ENCODE measurements at places on chromosomes 2 and 18.

- DNase-seq = no peak
Measured at GRCh38 chr2:175064797-175065196, 59.6 kb upstream of the CHN1 start.

GRCh38 chr2:101893681-101894381 lies 97.9 kb upstream of the IL1R2 start:
- DNase-seq = no peak

- no peak for DNase-seq
Measured at GRCh38 chr2:19137433-19137832, 221.0 kb downstream of the OSR1 start.

- DNase-seq = no peak
Measured at GRCh38 chr18:45255197-45255890, 359.9 kb upstream of the SLC14A2 start.

DNA sequence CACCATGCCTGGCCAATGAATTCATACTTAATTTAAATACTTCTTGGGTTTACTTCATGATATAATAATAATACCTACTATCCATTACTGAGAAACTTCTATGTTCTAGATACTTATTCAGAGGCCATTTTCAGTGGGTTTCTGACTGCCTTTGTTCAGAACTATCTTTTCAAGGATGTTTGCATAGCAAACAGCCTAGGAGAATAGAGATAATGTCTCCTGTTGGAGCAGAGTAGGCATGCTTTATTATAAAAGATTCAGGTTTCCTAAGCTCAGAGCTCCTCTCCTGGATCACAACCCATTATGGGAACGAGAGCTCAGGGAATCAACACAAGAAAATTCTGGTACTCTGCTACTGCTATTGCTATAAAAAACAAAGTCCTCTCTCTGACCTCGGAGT lies 11.1 kb downstream of the FASTKD1 start:
- DNase-seq = no peak

- DNase-seq = no peak
Measured at GRCh38 chr18:45104049-45104395, 423.3 kb downstream of the SETBP1 start.

GRCh38 chr2:223055836-223056235 lies 3.8 kb downstream of the KCNE4 start:
- DNase-seq = no peak

DNA sequence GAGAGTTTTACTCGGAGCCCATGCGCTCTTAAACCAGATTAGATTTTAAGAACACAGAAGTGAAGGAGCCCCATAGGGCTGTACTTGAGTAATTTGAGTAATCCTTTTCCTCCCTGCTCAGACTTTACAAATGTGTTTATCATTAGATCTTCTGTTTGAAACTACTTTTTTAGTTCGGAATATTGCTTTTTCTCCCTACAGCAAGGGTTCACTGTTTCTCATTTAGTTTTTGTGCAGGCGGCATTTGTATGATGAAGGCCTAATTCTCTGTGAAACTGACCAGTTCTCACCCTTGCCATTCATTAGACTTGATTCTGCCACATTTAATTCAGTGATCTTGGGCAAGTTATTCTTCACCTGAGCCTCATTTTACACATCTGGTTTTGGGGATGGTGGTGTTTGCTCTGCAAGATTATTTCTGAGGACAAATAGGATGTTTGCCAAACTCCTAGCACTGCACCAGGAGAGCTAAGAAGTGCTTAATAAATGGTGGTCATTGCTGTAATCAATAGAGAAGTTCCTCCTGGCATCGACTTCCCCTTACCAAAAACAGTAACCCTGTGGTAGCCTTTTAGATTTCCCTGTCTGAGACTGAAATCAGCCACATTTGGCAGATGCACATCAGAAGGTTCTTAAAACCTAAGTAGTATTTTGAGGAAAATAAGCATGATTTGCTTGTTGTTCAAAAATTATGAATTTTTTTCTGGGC lies 2.2 kb downstream of the B3GNT2 start:
- no peak for DNase-seq

- no peak for DNase-seq
Measured at GRCh38 chr2:118990757-118991545, 49.0 kb downstream of the MARCO start.

GRCh38 chr2:121489284-121489683 lies 41.4 kb upstream of the RNU4ATAC start:
- no peak for DNase-seq

- no peak for DNase-seq
Measured at GRCh38 chr18:55918444-55918843, 330.5 kb upstream of the TCF4 start.

GRCh38 chr2:144467502-144468137 lies 52.3 kb downstream of the ZEB2 start:
- no peak for DNase-seq

DNA sequence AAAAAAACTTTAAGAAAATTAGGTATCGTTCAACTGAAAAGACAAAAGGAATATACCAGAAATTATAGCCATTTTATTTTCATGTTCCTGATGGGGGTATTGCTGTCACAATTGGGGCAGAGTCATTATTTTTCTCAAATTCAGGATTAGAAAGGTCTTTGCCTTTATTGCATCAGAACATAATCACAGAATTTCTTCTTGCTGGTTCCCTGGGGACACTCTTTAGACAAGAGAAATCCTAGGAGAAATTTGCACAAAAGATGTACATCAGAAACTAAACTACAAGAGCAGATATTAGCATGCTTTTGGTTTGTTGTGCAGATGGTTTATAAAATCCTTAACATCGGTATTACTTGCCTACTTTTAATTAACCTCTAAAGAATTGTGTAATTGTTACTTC lies 103.2 kb downstream of the NCOA1 start:
- DNase-seq = no peak

DNA sequence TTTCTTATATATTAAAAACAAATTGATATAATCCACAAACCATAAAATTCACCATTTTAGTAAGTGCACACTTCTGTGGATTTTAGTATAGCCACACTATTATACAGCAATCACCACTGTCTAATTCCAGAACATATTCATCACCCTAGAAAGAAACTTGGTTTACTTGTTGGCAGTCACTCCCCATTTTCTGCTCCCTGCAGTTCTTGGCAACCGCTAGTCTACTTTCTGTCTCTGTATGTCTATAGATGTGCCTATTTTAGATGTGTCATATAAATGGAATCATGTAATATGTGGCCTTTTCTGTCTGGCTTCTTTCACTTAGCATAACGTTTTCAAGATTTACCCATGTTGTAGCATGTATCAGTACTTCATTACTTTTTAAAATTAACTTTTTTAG lies 5.7 kb downstream of the CKAP2L start:
- no peak for DNase-seq

DNA sequence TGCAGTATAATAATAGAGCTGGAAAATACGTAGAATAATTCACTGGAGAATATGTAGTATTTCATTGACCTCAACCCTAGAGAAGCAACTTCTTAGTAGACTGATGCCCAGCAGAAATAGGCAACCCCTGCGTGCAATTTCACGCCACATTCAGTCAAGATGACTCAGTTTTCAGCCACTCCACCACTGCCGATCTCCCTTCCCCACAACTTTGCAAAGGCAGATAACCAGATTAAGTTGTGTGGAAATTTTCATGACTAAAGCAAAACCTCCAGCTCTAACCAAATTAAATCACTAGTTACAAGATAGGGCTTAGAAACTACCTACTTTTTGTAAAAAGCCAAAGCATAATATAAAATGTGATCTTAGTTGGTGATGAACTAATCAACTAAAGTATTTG lies 63.3 kb upstream of the STK17B start:
- DNase-seq = no peak

- no peak for DNase-seq
Measured at GRCh38 chr2:38213619-38214167, 137.7 kb upstream of the CYP1B1 start.

- DNase-seq = no peak
Measured at GRCh38 chr2:55158111-55158814, 73.8 kb downstream of the CLHC1 start.
